ENCODE measurements at places on chromosomes 12 and 14.

DNA sequence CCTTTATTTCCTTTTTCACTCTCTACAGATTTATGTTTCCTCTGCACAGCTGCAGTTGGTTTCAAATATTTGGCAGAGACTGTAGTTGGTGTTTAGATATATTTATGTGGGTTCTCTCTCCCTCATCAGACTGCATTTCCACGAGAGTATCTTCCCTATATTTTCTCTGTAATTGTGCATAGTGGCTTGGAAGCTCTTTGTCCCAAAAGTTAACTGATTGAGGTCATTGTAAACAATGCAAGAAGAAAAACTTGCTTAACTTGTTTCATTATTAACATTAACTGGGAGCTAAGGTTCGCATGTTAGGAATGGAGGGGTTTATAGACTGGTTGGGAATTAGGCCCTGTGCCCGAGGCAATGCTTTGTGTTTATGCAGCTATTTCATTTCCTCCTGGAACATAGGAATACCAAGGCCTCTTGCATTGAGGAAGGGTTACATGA lies 216.9 kb upstream of the HMGA2 start:
- DNase-seq, result no peak

DNA sequence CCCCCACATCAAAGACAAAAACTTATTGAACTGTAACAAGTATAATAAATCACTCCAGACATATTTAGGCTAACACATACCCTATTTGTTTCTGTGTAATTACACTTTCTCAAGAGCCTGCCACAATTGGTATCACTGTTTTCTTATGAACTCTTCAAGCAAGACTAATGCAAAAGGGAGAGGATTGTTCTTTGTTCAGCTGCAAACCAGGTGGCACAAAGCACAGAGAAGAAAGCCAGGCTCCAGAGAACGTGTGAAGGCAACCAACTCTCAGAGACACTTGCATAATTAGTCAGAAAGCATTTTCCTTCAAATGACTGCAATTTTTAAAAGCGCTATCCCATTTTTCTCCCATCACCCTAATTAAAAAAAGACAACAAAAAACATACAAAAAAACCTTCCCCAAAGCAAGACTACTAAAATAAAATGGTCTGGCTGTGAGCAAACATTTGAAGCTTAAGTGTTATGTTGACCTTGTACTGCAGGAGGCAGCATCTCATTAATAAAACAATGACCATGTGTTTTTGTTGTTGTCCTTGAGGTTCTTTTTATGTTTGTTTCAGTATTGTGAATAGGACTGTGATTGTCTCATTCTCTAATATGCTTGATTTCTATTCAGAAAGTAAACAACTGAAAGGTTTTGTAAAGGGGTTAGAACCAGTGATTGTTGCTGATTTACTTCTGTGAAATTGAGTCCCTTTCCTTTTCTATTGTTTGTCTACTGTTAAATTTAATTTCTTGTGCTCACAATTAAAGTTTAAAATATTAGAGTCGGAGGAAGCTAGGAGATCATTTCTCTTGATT lies 452.7 kb upstream of the PDE3A start:
- no peak for DNase-seq

GRCh38 chr14:73245480-73246325 lies 8.4 kb downstream of the PAPLN start:
- DNase-seq, result peak; percentile 71

GRCh38 chr12:75660805-75661404 lies 149.5 kb upstream of the KRR1 start:
- DNase-seq, result no peak

DNA sequence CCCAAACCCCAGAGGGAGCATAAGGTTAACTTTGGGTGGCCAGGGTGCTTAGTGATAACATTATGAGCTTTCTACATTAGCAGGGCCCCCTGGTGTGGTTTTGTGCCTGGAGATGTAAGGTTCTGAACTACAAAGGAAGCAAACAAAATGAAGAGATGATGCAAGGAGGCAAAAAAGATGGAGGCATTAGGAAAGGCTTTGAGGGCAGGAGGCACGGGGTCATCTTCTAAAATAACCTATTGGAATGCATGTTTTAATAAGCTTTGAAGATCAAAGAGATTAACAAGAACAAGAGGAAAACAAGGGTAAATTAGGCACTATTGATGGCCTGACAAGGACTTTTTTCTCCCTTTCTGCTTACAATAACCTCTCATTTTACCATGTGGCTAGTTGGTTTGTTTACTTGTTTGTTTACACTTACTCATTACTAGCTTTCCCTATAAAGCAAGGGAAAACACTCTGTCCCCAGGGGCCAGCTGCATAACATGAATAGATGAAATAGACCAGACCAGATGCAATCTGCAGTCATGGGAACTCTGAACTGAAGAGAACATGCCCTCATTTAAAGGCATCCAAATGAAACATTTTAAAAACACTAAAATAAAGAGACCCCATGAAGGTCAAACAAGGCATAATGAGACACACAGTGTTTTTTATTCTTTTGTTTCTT lies 390.3 kb downstream of the DIO2 start:
- no peak for DNase-seq

GRCh38 chr12:2998789-2999264 lies 39.6 kb downstream of the TEAD4 start:
- peak; percentile 54 for DNase-seq

DNA sequence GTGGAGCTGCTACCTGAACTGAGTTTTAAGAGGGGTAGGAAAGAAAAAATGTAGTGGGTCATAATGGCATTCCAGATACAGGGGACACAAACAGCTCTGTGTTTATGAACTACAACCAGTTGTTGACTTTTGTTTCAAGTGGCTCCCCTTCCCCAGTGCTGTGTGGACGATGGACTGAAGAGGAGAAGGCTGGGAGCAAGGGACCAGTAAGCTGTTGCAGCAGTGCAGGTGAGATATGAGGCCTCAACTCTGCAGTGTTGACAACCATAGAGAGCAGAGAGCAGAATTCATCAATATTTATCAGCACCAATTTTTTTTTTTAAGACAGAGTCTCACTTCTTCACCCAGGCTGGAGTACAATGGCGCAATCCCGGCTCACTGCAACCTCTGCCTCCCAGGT lies 46.6 kb downstream of the MDM2 start:
- no peak for DNase-seq

GRCh38 chr12:80190001-80190400 lies 90.7 kb downstream of the OTOGL start:
- DNase-seq, result no peak

- no peak for DNase-seq
Measured at GRCh38 chr14:80535171-80535570, 323.9 kb upstream of the DIO2 start.

GRCh38 chr12:20040184-20040583 lies 328.2 kb upstream of the PDE3A start:
- DNase-seq, result no peak

GRCh38 chr12:124399622-124400021 lies 104.7 kb downstream of the RFLNA start:
- no peak for DNase-seq

GRCh38 chr12:26003065-26003464 lies 44.6 kb downstream of the RASSF8 start:
- DNase-seq, result no peak

GRCh38 chr14:38496092-38496491 lies 240.2 kb upstream of the CLEC14A start:
- DNase-seq, result no peak

DNA sequence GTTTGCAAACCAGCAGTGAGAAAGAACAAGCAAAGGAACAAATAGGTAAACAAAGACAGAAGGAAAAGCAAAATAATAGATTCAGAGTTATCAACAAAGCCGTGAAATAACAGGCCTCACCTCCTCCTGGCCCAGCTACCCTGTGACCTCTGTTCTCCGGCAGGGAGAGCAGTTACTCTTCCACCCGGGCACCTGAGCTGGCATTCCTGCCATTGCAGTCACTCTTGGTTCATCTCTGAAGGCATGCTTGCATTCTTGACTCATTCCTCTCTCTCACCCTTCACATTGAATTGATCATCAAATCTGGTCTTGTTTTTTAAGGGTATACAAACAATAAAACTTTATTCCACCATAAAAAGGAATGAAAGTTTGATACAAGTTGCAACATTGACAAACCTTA lies 95.1 kb downstream of the TTC8 start:
- DNase-seq, result no peak

DNA sequence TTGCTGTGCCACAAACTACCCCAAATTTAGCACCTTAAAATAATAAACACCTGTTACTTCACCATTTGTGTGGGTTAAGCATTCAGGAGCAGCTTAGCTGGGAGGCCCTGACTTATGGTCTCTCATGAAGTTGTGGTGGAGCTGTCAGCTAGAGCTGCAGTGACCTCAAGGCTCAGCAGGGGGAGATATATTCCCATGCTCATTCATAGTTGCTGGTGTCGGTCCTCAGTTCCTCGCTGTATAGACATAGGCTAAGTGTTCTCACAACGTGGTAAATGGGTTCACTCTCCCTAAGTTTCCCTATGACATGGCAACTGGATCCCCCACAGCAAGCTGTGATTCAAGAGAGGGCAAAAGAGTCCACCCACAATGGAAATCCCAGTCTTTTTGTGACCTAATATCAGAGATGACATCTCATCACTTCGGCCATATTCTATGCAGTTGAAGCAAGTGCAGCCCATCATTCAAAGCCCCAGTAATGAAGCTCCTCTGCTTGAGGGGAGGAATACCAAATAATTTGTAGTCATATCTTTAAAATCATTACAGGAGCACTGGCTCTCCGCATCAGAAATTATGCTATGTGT lies 41.1 kb downstream of the PRB3 start:
- no peak for DNase-seq

DNA sequence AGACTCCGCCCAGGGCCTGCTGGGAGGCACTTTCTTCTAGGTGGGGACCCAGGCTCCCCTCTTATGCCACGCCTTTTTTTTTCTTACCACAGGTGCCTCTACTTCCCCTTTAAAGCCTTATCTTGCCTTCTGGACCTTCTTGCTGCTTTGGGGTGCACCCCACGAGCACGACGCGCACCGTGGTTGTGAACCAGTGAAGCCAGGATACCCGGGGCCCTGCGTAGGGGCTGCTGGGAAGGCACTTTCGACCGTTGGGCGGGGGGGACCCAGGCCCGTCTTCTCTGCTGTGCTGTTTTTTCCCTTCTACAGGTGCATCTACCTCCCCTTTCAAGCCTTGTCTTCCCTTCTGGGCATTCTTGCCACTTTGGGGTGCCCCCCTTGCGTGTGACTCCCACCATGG lies 305.4 kb downstream of the ALG10 start:
- DNase-seq, result no peak

DNA sequence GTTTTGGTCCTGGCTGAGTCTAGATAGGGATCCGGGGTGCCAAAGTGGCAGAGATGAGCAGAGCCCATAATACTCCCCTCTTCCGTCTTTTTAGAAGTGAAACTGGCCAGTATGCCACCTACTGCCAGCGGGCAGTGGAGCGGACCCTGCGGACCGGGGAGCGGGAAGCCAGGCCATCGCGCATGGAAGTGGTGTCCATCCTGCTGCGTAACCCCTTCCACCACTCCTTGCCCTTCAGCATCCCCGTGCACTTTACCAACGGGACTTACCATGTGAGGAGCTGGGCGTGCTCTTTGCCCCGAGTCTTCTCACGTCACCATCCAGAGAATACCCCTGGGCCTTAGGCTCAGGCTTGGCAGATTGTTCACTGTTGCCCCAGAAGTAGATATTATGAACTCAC lies 21.0 kb downstream of the PIGH start:
- DNase-seq, result no peak

DNA sequence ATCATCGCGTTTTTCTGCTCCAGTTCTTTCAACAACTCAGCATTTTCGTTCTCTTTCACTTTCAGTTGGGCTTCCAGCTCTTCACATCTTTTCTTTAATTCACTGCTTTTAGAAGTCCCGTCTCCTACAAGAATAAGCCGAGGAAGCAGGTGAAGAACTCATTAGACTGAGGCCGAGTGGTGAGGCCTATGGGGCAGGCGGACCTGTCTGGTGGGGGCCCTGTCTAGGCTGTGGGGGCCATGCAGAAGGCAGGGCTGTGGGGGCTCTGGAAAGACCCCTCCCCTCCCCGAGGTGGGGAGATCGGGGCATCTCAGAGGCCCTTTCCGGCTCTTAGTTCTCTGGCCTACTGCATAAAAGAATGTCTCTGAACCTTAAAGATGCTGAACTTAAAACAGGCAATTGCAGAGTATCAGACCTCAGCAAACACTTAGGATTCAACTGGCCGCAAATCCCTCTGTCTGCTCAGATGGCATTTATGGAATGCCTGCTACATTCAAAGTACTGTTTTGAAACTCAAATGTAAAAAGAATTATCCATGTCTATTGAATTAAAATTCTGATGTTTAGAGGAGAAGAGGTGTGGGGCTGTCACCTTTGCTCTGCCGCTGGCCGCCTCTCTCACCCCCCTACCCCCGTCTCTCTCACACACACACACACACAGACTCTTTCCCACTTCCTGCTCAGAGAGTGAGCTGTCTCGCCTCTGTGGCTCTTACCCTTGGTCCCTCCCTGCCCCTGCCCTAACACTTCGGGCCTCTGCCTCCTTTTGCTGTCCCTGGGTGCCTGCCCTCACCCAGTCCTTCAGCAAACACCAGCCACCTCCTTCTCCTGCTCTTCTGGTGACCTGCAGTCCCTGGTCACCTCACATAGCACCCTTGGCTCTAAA lies 34.7 kb downstream of the CCDC92 start:
- DNase-seq, result no peak

GRCh38 chr14:98182393-98183055 lies 1089.5 kb downstream of the BCL11B start:
- DNase-seq, result no peak

GRCh38 chr14:60658909-60659585 lies 9.8 kb upstream of the SIX1 start:
- no peak for DNase-seq

DNA sequence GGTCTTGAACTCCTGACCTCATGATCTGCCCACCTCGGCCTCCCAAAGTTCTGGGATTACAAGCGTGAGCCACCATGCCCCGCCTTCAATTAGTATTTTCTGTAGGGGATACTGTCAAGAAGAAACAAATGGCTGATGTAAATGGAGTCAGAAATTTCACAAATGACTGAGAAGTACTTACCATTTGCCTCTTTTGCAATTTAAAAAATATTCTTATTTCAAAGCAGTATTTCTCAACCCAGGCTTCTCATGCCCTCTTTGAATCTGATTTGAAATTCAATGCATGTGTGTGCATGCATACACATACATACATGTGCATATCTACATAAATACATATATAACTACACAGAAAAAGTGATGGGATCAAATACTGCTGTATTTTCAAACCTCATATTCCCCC lies 4.4 kb downstream of the PSMA6 start:
- no peak for DNase-seq
